Posterior cingulate gyrus (tissue), 11 donors: ENCODE measurements at places on chromosomes 16 and 17.
A peak's percentile ranks its signal among the peaks of the same experiment; 100 is the strongest.

GRCh38 chr17:54257440-54257839 lies 434.7 kb downstream of the KIF2B start:
- DNase-seq: no peak

GRCh38 chr16:30139583-30140481 lies 16.8 kb upstream of the MAPK3 start:
- DNase-seq: no peak

DNA sequence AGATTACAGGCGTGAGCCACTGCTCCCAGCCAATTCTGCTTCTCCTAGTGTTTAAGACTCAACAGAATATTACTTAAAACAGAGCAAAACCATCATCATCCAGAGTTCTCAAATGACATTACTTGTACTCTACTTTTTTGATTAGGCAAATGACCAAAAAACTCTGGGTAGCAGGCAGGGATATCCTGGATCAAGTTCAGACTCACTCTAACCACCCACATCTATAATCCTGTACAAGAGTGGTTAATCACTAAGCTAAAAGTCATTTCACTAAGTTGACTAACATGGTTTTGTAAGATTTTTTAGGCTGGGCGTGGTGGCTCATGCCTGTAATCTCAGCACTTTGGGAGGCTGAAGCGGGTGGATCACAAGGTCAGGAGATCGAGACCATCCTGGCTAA lies 6.8 kb downstream of the NAE1 start:
- DNase-seq: no peak

DNA sequence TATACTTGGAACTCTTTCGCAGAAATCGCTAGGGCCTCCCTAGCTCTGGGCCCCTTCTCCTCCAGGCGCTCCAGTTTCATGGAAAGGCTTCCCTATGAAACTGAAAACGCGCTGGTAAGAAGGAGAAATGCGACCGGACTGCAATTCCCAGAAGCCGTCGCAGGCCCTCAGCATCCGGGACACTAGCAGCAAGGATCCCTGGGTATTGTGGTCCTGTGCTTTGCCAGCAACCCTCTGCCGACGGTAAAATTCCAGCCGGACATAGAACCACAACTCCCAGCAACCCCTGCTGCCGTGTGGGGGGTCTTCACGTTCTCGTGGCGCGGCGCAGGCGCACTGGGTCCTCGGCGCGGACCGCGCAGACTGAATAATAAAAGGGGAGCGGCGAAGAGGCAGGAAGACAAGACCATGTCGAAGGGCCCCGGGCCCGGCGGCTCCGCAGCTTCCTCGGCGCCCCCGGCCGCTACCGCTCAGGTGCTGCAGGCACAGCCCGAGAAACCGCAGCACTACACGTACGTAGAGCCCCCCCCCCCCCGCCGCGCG lies at the start of gene UNK:
UNK (plus strand) TSS at position 334 of the 543 bp plus-strand sequence; CDS start at position 409, 75 bp downstream.
- peak; percentile 99 for DNase-seq

DNA sequence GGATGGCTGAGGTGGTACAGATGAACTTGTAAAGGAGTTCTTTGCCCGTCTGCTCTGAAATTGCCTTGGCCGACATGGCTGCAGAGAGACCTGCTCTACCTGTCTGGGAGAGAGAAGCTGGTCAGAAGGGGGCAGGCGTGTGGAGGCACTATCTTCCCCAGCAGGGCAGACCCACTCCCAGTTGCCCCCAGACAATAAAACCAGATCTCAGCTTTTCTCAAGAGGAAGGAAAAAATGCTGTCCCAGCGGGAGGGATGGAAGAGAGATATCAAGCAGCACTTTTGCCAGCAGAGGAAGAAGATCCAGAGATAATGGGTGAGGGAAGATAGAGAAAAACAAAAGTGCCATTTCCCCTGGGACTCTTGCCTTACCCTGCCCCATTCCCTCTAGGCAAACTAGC lies 5.0 kb downstream of the ACLY start:
- no peak for DNase-seq

- no peak for DNase-seq
Observed at GRCh38 chr17:58309918-58310259, 18.7 kb downstream of the TSPOAP1 start.

GRCh38 chr17:39400547-39401411 lies 647 bp downstream of the FBXL20 start:
- DNase-seq: peak; percentile 17

- no peak for DNase-seq
Observed at GRCh38 chr17:57541472-57542394, 203.4 kb downstream of the CCDC182 start.

GRCh38 chr17:4535667-4536258 lies 19.4 kb downstream of the MYBBP1A start:
- no peak for DNase-seq

- DNase-seq: peak; percentile 56
Observed at GRCh38 chr16:69741951-69742904, 12.5 kb downstream of the NOB1 start.

DNA sequence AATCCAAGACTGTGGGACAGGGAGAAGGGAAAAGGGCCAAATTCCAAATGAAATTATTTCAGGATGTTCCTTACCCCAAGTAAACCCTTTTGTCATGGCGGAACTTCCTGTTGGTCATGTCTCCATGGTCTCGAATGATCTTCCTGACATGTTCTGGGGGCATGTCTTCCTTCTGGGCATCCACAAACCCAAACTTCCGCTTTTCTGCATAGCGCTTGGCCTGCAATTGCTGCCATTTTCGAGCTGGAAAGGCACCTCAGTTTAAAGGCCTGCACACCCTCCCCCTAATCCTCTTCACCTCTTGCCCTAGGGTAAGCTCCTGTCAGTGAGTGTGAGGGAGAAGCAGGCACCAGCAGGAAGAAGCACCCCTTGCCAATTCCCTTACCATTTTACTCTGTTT lies 1.2 kb downstream of the PRPF8 start:
- DNase-seq: no peak

DNA sequence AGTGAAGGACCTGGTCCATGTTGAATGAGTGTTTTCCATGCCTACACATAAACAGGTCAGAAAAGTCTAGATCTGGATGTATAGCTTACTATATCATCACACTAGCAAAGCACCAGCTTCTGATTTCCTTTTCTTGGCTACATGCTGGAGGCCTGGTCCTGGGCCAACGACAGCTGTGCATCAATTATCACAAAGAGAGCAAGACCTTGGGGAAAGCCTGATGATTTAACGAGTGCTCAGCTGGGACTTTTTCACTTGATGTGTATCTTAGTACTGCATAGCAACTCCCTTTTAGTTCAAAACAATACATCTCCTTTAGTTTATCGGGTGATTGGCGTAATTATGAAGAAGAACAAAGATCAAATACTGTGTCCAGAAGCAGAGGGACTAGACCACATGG lies 358.2 kb downstream of the KIF2B start:
- DNase-seq: no peak

DNA sequence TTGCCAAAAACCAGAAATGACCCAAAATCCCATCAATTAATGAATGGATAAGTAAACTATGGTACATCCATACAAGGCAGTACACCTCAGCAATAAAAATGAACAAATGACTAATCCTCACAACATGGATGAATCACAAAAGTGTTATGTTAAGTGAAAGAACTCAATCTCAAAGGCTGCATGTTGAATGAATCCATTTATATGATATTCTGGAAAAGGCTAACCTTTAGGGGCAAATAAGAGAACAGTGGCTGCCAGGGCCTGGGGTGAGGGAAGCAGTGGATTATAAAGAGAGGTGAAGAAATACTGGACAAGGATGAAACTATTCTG lies 46.1 kb upstream of the MSI2 start:
- no peak for DNase-seq

- peak; percentile 97 for DNase-seq
Observed at GRCh38 chr16:65070831-65071432, 50.9 kb downstream of the CDH11 start.

GRCh38 chr17:2865228-2865627 lies 69.0 kb downstream of the RAP1GAP2 start:
- no peak for DNase-seq

DNA sequence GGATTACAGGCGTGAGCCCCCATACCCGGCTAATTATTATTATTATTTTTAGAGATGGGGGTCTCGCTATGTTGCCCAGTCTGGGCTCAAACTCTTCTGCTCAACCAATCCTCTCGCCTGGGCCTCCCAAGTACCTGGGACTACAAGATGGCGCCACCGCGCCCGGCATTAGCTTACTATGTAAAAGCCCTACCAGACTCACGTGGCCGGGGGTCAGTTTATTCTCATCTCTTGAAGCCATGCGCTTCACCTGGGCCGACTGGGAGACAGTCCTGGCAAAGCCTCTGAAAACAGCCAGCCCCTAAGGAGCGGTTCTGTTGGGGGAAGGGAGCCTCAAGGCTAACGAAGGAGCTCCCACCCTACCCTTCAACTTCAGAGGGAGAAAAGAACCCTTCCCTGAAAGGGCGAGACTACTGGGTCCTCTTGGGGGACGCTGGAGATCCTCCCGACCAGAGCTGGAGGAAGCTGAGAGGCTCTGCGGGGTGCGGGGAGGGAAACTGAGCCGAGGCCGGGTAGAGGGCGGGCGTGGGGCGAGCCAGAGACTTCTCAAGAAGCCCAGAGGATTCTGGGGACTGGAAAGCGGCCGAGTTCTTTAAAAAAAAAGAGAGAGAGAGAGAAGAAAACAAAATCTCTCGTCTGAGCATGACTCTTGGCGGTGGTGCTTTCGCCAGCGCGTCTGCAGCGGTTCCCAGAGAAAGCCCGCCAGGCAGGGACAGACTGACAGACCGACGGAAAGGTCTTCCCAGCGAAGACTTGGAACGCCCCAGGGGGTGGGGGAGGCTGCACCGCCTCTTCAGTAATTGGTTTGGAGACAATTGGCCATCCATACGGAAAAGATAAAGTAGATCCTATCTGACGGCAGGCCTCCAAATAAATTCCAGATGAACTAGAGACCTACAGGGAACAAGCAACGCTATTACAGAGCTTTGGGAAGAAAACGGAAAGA lies 5.6 kb upstream of the TUBG2 start:
- DNase-seq: peak; percentile 81

DNA sequence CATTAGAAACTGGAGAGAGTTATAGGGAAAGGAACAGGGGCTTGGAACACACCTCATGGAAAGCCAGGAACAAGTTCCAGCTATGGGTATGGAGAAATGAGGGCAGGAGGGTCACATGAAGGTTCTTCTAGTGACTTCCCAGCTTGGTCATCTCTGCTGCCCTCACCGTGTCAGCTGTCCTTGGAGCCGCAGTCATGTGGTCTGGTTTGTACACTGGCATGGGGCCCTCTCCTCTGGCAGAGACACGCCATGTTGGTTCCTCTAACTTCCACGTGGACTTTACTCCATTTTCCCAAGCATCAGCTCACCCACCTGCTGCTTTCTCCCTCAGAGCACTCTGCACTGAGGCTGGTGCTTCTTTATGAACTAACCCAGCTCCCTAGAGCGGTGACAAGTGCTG lies 26.3 kb downstream of the MPG start:
- DNase-seq: no peak

DNA sequence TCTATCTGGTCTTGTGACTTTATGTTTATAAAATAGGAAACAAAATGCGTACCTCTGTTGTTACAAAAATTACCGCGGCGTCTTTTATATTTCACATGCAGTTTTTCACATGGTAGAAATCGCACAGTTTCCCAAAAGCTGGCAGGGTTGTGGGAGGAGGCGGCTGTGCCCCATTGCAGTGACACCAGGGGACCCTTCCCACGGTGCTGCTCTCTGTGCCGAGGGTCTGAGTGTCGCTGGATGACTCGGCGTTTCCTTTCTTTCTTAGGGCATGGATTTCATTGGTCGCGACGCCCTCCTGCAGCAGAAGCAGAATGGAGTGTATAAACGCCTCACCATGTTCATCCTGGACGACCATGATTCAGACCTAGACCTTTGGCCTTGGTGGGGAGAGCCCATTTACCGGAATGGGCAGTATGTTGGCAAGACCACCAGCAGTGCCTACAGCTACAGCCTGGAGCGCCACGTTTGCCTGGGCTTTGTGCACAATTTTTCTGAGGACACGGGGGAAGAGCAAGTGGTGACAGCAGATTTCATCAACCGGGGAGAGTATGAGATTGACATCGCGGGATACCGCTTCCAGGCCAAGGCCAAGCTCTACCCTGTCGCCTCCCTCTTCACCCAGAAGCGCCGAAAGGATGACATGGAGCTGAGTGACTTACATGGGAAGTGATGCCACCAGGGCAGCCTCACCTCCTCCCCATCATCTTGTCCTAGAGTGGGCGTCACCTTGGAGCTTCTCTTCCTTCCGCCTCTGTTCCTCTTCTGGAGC lies 17.2 kb upstream of the CLEC18C start:
- DNase-seq: no peak

DNA sequence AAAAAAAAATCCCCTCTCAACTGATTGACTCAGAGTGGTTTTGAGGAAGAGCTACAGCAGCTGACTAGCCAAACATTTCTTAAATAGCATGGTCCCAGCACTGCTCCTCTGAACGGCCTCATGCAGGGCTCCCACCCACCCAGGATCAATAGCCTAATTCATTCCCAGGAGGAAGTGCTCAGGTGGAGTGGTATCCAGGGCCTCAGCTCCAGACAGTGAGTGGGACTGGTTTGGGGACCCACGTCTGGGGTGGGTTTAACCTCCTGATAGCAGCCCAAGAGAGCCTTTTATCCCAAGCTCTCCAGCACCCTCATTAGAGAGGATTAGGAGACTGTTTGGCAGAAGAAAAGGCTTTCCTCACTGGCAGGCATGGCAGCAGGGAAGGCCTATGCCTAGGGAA lies 68.5 kb upstream of the CDH5 start:
- no peak for DNase-seq

- peak; percentile 73 for DNase-seq
Observed at GRCh38 chr17:58321571-58322525, 6.7 kb downstream of the TSPOAP1 start.

GRCh38 chr16:67157892-67158635 lies 1.6 kb downstream of the TRADD start:
- DNase-seq: no peak

GRCh38 chr16:49521734-49522325 lies 148.2 kb downstream of the C16orf78 start:
- no peak for DNase-seq

DNA sequence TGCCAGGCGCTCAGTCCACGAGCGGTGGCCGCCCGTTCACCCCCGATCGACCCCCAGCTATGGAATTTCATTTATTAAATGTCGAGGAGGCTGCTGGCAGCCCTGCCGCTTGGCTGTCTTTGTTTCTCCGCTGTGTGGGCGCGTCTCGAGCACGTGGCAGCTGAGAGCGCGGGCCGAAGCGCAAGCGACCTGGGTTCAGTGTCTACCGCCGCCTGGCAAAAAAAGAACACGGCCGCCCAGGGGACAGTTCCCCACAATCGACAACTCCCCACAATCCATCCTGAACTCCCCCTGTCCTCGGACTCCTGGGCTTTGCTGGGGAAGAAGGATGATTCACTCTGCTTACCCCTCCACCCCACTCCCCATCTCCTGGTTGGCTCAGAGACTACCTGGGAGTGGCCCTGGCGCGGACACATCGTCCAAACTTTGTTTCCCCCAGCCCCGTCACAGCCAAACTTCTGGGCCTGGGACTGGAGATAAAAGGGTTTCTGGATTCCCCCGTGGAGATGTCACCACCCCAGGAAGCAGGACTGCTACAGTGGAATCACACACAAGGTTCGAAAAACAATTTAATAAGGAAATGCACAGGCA lies 1.7 kb upstream of the ANKRD13B start:
- DNase-seq: no peak

- DNase-seq: peak; percentile 92
Observed at GRCh38 chr17:79707931-79708891, 22.5 kb upstream of the ENPP7 start.
